BJ (cell line): ENCODE measurements at places on chromosomes 4 and X.

- no peak for DNase-seq
These were observed 55.6 kb downstream of the RHOXF2B start for GRCh38 chrX:120021927-120022326.

- DNase-seq: no peak
These were observed 12.0 kb upstream of the DCHS2 start for GRCh38 chr4:154503598-154503997.

DNA sequence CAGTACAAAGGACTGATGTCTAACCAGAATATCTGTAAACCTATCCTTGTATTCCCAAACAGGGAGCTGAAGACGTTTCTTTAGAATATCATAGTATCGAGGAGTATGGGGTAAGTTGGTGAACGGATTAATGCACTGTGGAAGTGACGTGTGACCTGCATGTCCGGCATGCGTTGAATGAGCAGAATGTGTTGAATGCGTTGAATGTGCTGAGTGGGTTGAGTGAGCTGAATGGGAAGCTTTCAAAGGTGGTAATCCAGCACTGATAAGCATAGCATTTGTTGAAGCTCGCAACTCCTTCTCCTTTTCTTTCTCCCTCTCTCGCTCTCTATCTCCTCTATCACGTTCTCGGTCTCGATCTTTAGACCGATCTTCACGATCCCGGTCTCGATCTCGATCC lies 8.1 kb downstream of the DHX15 start:
- DNase-seq: no peak

GRCh38 chr4:102362922-102363432 lies 17.7 kb upstream of the SLC39A8 start:
- DNase-seq: no peak

DNA sequence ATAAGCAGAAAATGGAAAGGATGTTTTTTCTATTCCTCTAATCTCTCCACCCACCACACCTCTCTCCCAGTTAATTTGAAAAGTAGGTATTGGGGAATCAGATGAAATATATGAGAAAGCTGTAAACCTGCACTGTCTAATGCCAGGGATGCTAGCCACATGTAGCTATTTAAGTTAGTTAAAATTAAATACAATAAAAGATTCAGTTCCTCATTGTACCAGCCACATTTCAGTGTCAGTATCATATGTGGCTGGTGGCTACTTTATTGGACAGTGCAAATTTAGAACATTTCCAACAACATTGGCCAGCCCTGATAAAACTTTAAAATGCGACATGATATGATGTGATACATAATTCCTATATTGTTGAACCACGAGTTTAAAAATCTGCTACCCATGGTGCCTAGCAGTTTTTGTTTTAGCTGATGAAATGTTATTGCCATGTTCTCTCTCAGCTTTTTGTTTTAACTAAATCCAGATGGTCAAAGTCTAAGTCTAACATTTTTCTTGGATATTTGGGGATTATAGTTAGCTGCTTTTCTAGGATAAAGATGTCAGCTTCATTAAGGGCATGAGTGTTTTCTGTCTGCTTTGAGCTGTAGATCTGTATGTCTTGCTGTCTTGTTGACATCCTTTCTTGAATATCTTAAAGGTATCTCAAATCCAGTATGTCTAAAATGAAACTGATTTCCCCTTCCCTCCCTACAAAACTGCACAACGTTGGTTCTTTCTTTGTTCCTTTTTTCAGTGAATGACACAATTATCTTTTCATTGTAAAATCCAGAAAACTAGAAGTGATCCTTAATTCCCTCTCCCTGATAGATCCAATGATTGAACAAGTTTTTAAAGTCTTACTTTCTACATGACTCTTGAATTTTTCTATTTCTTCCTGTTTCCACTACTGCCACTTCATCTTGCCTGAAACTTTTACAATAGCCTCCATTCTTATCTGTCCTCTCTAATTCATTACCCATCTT lies 6.2 kb downstream of the ARFIP1 start:
- DNase-seq: peak; percentile 10

GRCh38 chr4:182111586-182111985 lies 131.6 kb upstream of the TENM3 start:
- DNase-seq: no peak

GRCh38 chrX:65987811-65988210 lies 52.1 kb downstream of the VSIG4 start:
- DNase-seq: no peak

GRCh38 chr4:67325791-67326190 lies 219.5 kb downstream of the CENPC start:
- DNase-seq: no peak
